ENCODE measurements at places on chromosomes 4 and X.

DNA sequence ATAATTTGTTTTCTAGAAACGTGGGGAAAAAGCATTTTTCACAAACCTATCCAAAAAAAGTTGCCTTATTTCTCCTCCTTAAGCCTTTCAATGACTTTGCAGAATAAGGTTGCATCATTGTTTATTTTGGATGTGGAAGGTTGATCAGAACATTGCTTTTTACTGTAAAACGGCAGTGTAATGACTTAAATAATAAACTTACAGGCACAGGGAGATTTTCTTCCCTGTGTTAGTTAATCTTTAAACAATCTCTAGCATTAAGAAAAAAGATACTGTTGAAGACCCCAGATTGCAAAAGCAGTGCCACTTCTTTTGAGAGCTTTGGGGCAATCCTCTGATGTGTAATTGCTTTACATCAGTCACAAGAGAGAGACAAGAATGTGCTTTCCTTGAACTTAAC, 153.4 kb downstream of the ARX start:
- DNase-seq, result no peak

- no peak for DNase-seq
Measured at GRCh38 chrX:154098551-154098950, 1.0 kb upstream of the MECP2 start.

DNA sequence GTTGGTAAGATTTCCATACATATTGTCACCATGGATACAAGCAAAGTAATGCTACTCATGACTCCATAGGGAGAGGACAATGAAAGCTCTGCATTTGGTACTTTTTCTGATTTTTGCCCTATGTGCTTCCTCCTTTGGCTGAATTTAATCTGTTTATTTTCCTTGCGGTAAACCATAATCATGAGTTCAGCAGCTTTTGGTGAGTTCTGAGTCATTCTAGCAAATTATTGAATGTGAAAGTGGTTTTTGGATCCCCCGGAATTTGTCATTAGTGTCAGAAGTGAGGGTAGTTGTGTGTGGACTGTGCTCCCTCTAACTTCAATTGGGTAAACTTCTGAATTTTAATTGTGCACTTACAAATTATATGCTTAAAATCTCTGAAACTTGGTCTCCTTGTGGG, 170.3 kb downstream of the MOSPD2 start:
- no peak for DNase-seq

DNA sequence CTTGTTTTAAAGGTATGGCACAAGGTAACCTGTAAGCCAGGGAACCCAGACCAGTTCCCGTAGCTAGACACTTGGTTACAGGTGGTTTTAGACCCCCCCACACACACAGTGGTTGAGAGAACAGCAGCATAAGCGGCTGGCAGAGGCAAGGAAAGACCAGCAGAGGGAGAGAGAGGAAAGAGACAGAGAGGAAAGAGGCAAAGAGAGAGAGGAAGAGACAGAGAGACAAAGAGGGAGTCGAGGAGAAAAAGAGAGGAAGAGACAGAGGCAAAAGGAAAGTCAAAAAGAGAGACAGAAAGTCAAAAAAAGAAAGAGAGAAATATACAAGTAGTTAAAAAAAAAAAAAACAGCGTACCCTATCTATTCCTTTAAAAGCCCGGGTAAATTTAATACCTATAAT, 19.5 kb upstream of the PCSK1N start:
- no peak for DNase-seq

GRCh38 chr4:143668930-143669552, 31.4 kb downstream of the FREM3 start:
- DNase-seq, result no peak

DNA sequence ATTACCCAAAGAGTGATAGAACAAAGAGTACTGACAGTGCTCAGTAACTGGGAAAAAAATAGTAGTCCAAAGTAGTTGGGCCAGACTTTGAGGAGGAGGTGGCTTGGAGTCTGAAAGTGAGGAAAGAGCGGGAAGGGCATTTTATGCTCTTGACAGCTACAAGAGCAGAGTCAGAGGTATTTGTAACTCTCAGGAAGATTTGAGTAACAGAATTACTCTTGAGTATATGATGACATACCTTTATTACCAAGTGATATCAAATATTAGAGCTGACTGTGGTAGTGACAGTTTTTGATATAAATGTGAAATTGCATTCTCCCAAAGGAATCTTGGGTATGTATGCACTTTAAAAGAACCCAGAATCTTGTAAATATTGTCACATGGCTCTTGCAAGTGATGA, 2.2 kb downstream of the SLAIN2 start:
- no peak for DNase-seq

DNA sequence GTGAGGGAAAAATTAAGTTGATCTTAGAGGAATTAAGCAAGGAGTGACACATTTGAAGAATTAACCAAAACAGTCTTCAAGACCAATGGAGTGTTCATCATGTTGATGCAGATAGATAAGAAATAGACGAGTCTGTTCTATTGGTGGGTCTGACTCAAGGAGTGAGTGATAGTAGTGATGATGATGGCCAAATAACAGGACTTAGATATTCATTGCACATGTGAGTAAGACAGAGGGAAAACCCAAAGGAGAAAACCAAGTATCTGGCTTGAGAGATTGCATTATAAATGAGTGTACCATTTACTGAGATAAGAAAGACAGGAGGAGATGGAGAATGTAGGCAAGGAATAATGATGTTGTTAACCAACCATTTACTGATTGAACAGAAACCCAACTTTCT, 321.3 kb downstream of the ADGRL3 start:
- no peak for DNase-seq

GRCh38 chr4:42133006-42133405, 19.4 kb downstream of the BEND4 start:
- DNase-seq, result no peak

GRCh38 chrX:49842621-49843020, 13.5 kb downstream of the PAGE4 start:
- DNase-seq, result no peak

- DNase-seq, result peak; percentile 67
Measured at GRCh38 chr4:78775303-78776078, 659 bp upstream of the BMP2K start.

DNA sequence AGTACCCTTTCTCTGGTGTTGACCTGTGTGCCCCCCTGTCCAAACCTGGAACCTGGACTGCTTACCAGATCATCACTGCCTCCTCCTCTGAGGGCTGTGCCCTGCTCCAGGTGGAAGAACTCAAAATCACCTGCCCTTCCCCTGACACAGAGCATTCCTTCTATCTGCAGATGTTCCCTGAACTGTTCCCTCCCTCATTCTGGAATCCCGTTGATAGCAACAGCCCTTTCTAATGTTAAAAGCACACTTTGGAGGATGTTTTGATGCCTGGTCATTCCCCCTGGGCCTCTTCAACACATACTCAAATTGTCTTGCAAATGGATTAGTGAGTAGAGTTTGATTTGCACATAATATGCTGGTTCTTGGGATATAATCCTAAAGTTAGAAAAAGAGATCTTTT, 225.8 kb downstream of the FGF13 start:
- no peak for DNase-seq

GRCh38 chr4:182483685-182484084, 240.5 kb downstream of the TENM3 start:
- DNase-seq, result no peak

DNA sequence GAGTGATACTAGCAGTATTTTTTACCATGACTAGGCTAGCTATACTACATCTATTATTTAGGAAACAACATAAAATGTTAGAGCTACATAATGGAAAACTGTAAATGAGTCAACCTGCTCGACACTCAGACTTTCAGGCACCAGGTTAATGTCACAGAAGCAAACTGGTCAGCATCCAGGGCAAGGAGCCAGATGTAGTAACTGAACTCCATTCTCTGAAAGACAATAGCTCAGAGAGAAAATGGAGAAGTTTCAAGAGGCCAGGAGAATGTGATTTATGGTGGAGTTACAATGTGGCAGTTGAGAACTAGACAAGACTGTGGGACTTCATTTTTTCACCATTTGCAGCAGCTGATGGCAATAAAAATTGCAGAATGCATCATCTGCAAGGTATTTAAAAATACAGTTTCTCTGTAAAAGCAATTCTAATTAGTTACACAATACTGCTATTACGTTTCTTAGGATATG, 342.7 kb upstream of the PABPC4L start:
- DNase-seq, result peak; percentile 8

GRCh38 chr4:170672381-170672965, 582.7 kb upstream of the AADAT start:
- DNase-seq, result no peak

DNA sequence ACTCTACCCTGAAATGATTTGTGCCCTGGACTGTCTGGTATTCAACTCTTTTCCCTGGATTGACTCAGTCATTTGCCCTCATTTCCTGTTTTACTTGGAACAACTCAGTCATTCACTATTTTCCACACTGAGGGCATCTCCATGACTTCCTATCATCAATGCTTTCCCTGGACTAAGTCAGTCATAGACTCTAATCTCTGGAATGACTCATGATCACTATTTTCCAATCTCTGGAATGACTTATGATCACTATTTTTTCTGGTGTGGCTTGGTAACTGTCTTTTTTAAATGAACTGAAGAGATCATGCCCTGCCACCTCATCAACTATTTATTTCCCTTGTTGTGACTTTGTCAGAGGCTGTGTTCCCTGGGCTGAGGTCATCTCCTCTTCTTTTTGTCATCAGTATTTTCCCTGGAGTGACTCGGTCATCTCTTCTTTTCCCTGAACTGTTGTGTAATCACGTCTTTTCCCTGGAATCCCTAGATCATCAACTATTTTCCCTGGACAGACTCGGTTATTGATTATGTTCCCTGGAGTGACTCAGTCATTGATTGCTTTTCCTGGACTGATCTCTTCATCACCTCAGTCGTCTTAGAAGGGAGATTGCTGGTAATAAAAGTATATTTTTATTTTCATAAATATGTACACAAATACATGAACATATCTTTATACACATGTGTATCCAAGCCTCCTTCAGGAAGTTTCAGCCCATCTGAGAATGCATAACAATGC, 327.1 kb upstream of the VCX start:
- no peak for DNase-seq

- no peak for DNase-seq
Measured at GRCh38 chr4:170226288-170226687, 136.5 kb upstream of the AADAT start.

GRCh38 chrX:123959281-123960063, 2.0 kb upstream of the STAG2 start:
- peak; percentile 58 for DNase-seq

DNA sequence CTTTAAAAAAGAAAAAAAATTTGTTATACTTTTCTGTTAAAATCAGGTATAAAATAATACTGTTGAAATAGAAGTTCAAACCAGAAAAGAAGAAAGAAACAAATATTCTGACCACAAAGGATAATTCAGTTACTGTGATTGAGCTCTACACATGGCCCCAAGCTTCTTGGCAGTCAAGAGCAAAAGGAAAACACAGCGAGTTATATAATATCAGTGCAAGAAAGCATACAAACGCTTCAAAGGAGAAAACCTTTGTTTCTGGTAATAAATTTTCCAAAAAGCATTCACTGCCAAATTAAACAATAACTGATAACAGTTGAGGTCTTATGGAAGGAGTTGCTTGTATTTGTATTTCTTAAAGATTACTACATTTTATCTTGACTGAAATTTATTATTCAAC, 40.5 kb upstream of the EDNRA start:
- no peak for DNase-seq

DNA sequence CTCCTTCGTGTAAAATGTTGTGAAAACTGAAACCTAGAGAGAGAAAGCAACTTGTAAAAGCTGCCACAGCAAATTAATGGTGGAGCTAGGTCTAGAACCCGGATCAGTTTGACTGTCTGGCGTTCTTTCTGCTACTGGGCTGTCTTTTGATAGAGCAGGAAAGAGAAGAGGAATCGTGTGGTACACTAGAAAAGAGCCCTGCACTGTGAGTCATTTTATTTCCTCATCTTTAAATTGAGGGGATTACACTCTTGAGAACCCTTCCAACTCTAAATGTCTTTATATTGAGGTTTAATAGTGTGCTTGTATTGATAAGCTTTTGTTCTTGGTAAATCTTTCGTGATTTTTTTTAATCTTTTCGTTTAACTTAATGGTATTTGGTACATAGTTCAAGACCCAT, 4.3 kb downstream of the WDR44 start:
- DNase-seq, result no peak

DNA sequence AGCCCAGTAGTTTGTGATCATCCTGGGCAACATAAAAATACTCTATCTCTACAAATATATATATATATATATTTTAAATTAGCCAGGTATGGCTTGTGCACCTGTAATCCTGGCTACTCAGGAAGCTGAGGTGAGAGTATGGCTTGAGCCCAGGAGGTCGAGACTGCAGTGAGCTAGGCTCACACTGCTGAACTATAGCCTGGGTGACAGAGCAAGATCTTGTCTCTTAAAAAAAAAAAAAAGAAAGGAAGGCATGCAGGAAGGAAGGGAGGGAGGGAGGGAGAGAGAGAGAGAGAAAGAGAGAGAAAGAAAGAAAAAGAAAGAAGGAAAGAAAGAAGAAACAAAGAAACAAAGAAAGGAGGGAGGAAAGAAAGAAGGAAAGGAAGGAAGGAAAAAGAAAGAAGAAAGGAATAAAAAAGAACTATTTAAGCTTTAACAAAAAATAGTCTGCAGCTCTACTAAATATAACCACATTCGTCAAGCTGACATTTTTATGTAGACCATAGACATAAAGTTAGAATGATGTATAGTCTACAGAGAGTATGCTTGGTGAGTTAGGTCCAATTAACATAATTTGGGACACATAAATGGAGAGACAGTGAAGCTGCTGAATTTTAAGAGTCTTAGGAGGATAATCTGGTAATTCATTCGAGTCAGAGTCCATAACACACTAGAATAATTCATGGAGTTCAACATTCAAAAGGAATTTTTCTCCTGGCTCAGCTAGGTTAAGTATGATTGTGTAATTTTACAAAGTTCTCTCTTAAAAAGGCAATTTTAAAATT, 111.9 kb downstream of the GLRA3 start:
- no peak for DNase-seq

DNA sequence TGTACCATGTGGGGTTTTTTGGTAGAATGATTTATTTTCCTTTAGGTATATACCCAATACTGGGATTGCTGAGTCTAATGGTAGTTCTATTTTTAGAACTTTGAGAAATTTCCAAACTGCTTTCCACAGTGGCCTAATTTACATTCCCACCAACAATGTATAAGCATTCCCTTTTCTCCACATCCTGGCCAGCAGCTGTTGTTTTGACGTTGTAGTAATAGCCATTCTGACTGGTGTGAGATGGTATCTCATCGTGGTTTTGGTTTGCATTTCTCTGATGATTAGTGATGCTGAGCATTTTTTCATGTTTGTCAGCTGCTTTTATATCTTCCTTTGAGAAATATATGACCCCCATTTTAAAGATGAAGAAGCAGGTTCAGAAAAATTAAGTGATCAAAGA, 153.7 kb downstream of the CBR4 start:
- DNase-seq, result no peak

DNA sequence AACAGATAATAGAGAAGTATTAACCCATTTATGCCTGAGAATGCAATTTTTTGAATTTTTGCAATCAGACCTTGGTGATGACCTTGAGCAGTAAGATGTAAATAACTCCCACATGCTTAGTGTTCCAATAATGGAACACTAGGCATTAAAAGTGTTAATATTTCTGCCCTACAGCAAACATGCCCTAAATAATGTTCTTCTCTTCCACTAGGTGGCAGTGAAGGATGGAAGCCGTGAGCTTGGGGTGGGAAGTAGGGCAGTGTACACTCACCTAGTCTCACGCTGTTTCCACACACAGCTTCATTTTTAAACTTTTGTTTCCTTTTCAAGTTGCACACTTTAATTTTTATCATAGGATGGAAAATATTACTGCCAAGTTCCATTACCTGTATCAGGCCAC, 613.1 kb upstream of the HS3ST1 start:
- DNase-seq, result peak; percentile 23

GRCh38 chr4:169013396-169013795, 3.3 kb upstream of the CBR4 start:
- no peak for DNase-seq

GRCh38 chr4:6967846-6968340, 58.3 kb downstream of the TBC1D14 start:
- DNase-seq, result no peak
